ENCODE measurements at places on chromosomes 11 and 22. TPM values are rescaled to one million over a fixed set of nuclear protein-coding genes. Genes with fewer than 3 reads are reported as not detected.

The SLC39A13 gene
- total RNA-seq, result 18.6 TPM

- DNase-seq, result no peak
These were observed 128.1 kb downstream of the WNT7B start for GRCh38 chr22:45848904-45849303.

The SMIM35 gene
- total RNA-seq, result not detected

- peak; percentile 72 for DNase-seq
These were observed 68.3 kb downstream of the PLEKHA7 start for GRCh38 chr11:16945671-16946469.

The OR51E1 gene
- 1.0 TPM for total RNA-seq

GRCh38 chr11:79594834-79595233 is 154.0 kb upstream of the TENM4 start:
- no peak for DNase-seq

DNA sequence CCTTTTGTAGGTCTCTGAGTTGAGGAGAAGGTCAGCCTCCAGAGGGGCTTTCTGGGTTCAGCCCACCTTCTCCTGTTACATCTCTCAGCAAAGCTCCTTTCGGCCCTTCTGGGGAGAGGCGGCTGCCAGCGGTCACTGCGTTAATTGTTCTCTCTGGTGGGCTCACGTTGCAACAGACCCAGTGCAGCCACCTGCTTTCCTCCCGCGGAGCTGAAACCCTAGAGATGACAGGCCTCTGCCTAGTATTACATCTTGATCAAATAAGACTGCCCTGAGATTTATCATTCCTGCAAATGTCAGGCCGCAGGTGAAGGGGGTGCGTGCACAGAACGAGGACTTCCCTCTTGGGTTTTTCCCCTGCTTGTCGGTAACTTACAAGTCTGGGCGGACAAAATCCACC is 43.2 kb upstream of the CREB3L1 start:
- DNase-seq, result no peak

GRCh38 chr11:15468466-15468865 is 353.7 kb downstream of the INSC start:
- DNase-seq, result no peak

GRCh38 chr11:18071098-18071705 is 25.1 kb upstream of the TPH1 start:
- DNase-seq, result no peak

- no peak for DNase-seq
These were observed 34.8 kb downstream of the SLC22A9 start for GRCh38 chr11:63404161-63404935.

GRCh38 chr11:101863361-101863760 is 51.4 kb upstream of the CEP126 start:
- no peak for DNase-seq

DNA sequence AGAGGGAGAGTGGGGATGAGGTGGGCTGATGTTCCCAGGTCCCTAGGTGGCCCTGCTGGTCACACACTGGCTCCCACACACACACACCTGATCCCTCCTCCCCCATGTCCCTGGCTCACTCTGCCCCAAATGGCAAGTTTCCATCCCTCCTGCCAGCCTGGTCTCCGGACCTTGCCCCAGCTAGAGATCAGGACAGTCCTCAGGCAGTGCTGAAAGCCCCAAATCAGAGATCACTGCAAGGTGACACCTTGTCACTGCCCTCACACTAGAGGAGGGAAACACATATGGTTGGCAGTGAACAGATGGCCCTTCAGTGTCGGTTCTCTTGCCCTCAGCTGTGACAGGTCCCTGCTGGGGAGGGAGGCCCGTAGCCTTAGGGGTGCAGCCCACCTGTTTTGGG is 7.6 kb downstream of the TMPRSS5 start:
- no peak for DNase-seq

The TSPAN18 gene
- 3.4 TPM for total RNA-seq

DNA sequence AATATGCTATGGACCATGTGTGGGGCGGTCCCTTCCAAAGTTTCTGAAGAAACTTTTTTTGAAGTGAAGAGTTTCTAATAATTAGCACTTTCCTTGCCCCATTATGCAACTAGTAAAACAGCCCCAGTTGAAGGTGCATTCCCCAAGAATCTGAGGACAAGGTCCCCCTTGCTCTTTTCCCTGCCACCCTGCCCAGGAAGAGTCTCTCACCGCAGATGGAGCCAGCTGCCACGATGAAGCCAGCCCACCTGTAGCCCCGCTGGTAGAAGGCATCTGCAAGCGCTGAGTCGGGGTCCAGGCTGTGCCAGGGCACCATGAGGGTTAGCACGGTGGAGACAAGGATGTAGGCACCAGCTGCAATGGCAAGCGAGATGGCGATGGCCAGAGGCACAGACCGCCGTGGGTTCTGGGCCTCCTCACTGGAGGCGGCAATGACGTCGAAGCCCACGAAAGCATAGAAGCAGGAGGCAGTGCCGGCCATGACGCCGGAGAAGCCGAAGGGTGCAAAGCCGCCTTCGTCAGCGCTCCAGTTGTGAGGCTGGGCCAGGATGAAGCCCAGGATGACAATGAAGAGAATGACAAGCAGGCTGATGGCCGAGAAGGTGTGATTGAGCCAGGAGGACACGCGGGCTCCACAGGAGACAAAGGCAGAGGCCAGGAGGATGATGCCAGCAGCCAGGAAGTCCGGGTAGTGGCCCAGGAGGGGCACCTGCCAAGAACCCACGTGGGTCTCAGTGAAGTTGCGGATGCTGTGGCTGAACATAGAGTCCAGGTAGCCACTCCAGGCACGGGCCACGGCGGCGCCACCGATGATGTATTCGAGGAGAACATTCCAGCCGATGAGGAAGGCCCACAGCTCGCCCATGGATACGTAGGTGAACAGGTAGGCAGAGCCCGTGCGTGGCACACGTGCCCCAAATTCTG is 1.5 kb downstream of the SLC7A4 start:
- DNase-seq, result no peak

The SERPING1 gene
- total RNA-seq, result 18.7 TPM

DNA sequence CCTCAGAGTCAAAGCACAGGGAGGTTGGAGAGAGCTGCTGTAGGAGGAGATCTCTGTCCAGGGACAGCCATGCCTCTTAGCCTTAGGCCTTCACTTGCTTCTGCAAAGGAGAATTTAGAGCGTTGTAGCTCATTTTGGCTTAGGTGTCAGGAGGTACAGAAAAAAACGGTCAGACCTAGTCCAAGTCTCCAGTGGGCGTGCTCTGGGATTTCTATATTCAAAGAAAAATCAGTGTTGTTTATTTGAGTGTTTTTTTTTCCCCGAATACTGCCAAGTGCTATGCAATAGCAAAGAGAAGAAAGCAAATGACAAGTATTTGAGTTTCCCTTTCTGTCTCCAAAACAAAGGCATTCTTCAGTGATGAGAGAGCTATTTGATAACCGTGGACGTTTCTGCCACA is 22.7 kb upstream of the OPCML start:
- DNase-seq, result no peak

The TTLL12 gene
- 147 TPM for total RNA-seq

GRCh38 chr11:34454308-34455032 is 15.7 kb downstream of the CAT start:
- no peak for DNase-seq

GRCh38 chr11:4848908-4849532 is at the start of gene OR51S1:
OR51S1 (minus strand) TSS chr11:4849208; CDS start chr11:4849208, 0 bp downstream.
- no peak for DNase-seq

GRCh38 chr11:109849946-109850345 is 243.2 kb upstream of the ZC3H12C start:
- no peak for DNase-seq

GRCh38 chr11:46267930-46268329 is 9.5 kb upstream of the CREB3L1 start:
- DNase-seq, result no peak

The ATM gene
- 30.1 TPM for total RNA-seq

DNA sequence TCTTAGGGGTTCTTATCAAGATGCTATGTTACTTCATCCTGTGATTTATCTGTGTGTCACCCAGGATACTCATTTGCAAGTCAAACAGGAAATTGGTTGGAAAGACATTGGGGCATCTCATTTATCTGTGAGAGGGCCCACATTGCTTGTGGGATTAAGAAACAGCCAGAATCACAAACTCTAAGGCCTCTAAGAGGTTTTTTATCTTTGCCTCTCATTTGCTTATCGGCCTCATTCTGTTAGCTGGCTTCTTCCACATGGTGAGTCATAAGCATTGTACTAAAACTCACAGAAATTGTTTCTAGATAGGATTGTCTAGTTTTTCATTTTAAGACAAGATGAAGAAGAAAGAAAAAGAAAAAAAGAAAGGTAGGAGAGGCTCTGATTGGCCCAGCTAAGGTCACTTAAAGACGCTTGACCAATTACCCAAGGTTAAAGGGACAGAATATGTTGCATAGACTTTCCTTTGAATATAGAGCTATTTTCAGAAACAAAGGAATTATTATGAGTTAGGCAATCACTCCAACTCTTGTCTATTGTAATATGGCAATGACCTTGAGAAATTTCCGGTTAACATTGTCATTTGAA is 121.9 kb downstream of the ARHGAP42 start:
- no peak for DNase-seq

The MS4A4A gene
- 12.1 TPM for total RNA-seq

DNA sequence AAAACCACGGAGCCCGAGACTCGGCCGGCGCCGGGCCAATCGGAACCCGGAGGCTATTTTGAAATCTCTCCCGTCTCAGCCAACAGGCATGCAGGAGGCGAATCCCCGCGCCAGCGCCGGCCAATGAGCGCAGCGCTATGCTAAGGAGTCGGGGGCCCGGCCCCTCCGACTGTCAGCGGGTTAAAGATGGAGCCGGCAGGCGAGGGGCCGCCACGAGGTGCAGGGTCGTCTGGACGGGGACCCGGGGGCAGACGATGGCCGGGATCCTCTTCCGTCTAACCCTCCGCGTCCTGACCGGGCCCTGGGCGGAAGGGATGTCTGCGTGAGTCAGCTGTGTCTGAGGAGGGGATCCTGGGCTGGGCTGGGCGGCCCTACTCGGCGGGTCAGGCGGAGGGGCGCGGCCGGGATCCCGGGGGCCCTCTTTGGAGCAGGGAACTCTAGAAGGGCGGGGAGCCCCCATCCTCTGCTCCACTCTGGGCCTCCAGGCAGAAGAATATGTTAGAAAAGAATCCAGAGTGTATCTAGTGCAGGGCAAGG is 10.0 kb downstream of the SDF2L1 start:
- peak; percentile 94 for DNase-seq

The MTFP1 gene
- total RNA-seq, result 39.7 TPM

DNA sequence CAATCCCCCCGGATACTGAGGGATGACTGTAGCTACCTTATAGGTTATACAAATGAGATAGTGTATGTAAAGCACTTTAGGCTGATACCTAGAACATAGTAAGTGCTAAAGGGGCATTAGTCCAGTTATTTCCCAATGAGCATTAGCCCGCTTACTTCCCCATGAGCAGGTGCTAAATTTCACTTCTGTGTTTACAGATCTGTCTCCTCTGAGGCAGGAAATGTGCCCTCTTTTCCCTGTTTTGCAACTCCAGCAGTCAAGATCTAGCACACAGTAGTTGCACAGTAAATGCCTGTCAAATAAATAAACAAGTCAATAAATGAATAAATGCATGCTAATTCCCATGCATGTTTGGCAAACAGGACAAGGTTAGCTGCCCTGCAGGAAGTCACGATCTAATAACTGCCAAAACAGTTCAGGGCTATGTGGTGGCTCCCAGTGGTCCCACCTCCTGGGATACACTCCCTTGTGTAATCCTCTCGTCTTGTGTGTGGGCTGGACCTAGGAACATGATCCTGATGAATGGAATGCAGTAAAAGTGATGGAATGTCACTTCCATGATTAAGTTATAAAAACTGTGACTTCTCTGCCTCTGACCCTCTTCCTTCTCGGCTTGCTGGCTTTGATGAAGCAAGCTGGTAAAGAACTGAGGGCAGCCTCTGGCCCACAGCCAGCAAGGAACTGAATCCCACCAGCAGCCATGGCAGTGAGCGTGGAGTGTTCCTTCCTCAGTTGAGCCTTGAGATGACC is 459.0 kb downstream of the SOX6 start:
- DNase-seq, result no peak

The SERHL2 gene
- total RNA-seq, result 1.7 TPM

- no peak for DNase-seq
These were observed 20.7 kb downstream of the CDKN1C start for GRCh38 chr11:2864901-2865300.

The TRIM6 gene
- 0.35 TPM for total RNA-seq

GRCh38 chr11:18618342-18619025 is 15.7 kb downstream of the SPTY2D1 start:
- no peak for DNase-seq

DNA sequence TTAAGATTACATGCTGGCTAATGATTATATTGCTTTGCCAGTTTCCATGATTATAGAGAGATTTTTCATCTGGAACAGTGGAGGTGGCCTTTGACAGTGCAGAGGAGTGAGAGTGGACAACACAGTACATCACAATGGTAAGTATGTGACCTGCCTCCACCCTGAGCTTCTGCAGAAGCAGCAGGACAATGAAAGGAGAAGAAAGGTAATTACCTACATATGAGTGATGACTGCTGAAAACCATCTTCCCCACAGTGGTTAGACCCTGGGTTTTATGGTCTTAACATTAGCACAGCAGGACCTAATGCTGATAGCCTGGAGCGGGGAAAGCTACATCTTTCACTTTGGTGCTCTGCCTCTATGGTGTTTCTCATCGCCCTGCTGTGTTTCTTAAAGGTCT is 454.7 kb upstream of the DDI1 start:
- no peak for DNase-seq

DNA sequence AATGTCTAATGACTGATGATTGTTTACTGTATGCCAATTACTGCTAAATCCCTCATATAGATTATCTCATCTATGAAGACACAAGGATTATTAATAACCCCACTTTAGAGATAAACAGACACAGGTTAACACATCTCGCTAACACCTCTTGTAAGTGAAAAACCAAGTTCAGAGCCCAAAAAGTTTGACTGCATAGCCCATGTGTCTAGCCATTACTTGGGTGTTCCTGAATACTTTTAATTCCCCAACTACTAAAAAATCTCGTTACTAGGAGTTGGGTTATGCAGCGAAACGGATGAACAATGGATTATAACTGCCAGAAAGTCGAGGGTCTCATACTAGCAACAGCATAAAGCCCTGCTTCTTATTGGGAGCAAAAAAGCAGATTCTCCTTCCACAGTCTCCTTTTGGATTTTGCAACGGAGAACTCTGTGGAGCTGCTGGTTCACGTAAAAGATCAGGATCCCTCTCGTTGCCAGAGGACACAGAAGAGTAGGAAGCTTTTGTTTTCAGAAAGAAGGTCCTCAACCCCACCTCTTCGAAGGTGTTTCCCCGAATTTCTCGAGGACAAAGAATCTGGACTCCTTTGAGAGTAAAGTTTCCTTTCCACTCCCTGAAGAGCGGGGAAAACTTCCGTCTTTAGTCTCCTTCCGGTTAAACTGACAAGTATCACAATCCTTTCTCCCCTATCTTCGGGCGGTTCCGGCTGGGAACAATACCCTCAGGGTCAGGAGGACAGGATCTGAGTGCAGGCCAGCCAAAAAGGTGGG is 979 bp downstream of the ZBED5 start:
- peak; percentile 78 for DNase-seq

GRCh38 chr11:128326791-128327190 is 260.6 kb downstream of the ETS1 start:
- DNase-seq, result no peak

DNA sequence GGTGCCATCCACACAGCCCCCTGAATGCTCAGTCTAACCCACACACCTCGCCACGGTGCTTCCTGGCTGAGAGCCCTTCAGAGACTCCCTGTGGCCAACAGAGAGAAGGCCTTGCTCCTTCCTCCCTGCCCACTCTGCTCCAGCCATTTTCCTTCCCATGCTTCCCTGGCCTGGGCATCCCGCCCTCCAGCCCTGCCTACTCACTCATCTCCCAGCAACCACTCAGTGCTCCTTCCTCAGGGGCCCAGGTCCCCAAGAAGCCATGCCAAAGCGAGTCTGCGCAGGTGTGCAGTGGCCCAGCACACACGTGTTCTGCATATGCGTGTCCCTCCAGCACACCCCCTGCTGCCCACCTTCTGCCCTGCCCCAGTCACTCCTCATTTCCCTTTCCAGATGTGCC is 56.4 kb downstream of the NECTIN1 start:
- no peak for DNase-seq
